ENCODE measurements at places on chromosomes 3 and 15.

- DNase-seq: no peak
Observed at GRCh38 chr15:36612063-36612788, 32.8 kb downstream of the CDIN1 start.

DNA sequence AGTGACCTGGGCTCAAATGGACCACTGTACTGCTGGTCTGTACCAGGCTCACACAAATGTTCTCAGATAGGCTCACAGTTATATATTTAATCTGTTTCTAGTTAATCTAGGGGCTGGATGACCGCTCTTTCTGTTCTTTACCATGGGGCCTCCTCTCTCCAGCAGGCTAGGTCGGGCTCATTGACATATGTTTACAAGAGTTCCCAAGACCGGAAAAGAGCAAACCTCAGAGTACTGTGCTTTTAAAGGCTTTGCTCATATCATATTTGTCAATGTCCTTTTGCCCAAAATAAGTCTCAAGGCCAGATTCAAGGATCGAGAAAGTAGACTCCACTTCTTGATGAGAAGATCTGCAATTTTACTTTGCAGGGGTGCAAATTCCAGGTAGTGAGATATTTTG lies 348.0 kb upstream of the EPHA6 start:
- DNase-seq: no peak

DNA sequence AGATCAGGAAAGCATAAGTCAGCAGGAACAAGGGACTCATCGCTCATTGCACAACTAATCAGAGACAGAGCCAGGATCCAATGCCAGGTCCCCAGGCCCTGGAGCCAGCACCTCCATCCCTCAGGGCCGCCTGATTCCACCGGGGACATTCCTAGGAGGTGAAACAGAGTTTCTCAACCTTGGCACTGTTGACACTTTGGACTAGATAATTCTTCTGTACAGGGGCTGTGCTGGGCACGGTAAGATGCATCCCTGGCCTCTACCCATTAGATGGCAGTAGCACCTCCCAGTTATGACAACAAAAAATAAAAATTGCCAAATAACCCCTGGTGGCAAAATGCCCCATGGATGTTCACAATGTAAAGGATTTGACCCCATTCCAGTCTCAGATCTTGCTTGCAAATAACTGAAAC lies 127.7 kb downstream of the MTHFS start:
- DNase-seq: peak; percentile 35

GRCh38 chr3:13015286-13016082 lies 57.7 kb downstream of the IQSEC1 start:
- no peak for DNase-seq

DNA sequence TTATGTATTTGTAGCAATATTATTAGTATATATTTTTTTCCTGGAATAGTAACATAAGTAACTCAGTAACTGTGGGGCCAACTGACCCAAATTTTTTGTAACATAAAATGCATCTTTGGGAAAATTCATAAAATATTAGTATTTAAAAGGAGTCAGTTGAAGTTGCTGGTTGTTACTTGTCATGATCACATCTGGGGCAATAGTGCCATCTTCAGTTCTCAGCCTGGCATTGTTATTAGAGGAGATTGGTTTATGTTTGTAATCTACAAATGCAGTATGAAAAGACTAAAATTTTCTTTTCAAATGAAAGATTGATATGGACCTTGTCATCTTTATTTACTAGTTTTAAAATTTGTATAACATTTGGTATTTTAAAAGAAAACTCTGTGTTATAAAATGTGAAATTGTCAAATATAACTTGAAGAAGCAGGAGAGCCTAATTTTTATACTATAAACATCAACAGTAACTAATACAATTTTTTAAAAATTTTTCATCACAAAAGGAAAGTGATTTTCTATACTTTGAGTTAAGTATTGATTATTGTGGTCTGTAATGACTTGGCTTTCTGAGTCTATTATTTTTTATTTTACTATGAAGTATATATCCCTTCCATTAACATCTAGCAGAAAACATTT lies 38.8 kb upstream of the MLF1 start:
- DNase-seq: peak; percentile 25

GRCh38 chr15:84821501-84822021 lies 4.4 kb downstream of the ALPK3 start:
- no peak for DNase-seq

DNA sequence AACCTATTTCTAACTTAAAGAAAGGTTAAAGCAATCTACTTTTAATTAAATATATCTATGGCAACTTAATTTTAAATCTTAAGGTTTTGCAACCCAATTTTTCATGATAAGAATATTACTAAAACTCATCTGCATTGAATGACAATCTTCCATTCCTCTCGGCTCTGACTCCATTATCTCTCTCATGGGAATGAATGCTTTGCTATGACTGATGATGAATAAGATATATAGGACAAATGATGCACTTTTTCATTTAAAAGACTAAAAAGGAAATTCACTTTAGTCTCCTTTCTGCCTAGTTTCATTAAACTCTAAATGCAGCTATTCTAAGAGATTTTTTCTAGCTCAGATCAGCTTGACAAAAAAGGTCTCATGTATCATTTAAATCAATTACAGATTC lies 68.7 kb downstream of the GBE1 start:
- DNase-seq: no peak

GRCh38 chr3:24494618-24495325 lies at the start of gene THRB:
Gene THRB, minus strand, starts transcription at chr3:24494850.
- DNase-seq: no peak

DNA sequence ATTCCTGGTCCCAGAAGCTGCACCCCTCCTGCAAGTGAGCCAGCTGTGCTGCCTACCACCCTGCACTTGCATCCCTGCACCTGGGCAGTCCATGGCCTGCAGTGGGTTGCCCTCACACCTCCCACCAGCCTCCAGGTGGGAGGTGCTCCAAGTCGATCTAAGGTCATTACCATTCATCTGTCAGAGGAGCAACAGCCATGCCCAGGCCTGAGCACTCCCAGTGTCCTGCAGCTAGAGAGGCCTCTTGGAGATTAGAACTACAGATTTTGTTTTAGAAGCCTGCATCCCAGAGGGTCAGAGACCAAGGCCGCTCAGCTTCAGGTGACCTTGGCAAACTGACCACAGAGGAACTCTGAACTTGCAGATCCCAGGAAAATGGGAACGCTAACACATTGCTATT lies 9.0 kb upstream of the ZXDC start:
- no peak for DNase-seq

DNA sequence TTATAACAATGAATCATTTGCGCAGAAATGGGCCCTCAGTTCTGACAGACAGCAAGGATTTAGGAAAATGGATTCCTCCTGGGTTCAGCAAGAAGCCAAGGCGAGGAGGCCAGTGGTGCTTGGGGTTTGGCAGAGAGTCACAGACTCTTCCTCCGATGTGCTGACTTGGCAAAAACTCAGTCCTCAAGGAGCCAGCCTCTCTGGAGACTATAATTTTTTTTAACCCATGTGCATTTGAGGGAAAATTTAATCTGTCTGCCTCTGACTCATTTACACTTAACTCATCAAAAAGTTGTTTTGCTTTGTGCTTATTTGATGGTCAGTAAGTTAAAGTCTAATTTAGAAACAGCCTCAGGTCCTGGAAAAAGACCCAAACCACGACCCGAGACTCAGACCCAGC lies 34.2 kb upstream of the SLC24A5 start:
- DNase-seq: no peak

DNA sequence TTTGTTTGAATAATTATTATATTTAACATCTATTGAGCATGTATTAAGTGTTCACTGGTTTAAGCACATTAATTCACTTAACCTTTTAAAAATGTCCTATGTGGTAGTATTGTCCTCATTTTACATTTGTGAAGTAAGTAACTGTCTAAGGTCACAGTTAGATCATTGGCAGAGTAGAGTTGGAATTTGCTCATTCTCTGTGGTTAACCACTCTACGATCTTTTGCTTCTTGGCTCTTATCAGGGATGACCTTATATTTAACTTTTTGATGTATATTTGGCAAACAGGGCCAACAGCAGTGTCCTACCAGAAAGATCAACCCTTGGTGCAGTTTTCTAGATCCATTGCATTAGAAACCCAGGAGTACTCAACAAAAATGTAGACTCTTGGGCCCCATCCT lies 34.0 kb downstream of the PXK start:
- DNase-seq: no peak

DNA sequence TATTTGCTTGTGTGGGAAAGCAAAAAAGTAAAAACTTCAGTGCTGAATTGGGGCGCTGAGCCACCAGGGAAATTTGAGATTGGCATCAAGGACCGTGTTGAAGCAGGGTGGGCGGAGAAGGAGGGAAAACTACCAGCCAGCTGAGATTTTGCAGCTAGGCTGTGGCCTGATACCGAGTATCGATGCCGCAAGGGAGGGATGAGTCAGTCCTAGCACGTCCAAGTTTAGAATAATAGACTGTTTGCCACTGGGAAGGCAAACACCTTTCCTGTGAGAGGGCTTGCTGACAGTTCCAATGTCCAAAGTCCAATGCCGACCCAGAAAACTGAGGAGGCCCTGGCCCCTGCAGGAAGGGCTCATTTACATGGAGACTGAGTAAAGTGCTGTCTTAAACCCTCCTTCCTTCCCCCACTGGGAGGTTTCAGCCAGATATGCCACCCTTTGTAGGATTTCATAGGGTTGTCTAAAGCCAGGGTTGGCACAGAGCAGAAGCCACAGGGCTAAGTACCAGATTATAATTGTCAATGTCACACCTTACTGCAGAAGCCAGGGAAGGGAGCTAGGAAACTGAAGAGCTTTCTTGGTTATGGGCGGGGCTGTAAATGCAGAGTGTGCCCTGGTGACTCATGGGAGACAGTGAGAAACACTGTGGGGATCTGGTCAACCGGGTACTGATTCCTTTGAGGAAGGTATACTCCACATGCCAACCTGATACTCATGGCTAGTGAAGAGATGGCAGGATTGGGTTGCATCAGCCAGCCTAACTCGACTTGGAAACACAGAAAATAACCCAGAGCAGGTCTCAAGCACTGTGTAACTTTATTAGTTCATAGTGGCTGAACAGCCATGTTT lies 28.4 kb upstream of the PIK3CB start:
- no peak for DNase-seq

- DNase-seq: no peak
Observed at GRCh38 chr3:27509376-27509775, 25.2 kb upstream of the SLC4A7 start.

GRCh38 chr3:182650568-182651128 lies 142.7 kb upstream of the ATP11B start:
- DNase-seq: no peak

DNA sequence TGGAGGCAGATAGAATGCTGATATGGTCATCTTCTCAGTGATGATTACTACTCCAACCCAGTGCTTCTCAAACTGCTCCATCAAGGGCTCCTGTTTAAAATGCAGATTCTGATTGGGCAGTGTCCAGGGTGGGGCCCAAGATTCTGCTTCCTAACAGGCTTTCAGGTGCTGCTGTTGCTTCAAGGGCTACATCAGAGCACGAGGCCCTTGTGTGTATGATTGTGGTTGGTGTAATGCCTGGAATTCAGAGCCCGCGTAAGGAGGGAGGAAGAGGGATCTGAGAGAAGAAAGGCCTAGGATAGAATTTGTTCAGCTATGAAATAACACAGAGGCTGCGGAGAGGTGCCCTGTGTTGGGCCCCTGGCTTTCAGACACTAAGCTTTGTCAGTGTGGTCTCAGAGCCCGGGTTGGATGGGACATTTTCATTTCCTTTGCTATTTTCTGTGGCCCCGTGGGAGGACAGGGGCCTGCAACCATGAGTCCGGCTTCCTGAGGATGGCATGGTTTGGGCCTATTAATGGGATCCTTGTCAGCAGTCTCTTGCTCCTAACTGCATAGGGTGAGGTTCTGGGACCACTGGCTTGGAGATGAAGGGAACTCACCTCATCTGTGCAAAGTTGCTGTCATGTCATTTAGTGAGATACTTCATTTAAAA lies 53.0 kb downstream of the ATP1B3 start:
- no peak for DNase-seq

- no peak for DNase-seq
Observed at GRCh38 chr15:74272812-74273211, 36.7 kb downstream of the CCDC33 start.

GRCh38 chr3:73602170-73602569 lies 22.6 kb downstream of the PDZRN3 start:
- DNase-seq: peak; percentile 92

- DNase-seq: peak; percentile 75
Observed at GRCh38 chr3:46566040-46566641, at the start of gene LRRC2. Gene LRRC2, minus strand, starts transcription at chr3:46566302. Its CDS starts 14,711 bp downstream, at chr3:46551591.

DNA sequence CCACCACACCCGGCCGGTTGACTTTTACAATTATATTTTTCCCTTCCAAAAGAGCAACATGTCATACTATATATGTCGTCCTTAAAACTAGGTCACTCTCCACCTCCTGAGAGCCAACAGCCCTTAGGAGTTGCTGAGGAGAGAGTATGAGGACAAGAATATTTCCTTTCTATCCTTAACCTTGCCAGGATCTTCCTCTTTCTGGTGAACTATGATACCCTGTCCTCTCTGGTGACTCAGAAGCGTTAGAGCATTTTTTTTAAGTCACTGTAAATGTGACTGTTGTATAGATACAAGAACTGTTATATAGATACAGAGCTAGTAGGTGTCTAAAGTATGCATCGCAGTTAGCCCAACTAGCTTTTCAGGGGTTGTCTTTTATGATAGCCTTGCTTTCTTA lies 33.7 kb upstream of the MTHFS start:
- DNase-seq: no peak

- DNase-seq: no peak
Observed at GRCh38 chr3:45029661-45030060, 3.6 kb downstream of the CLEC3B start.

DNA sequence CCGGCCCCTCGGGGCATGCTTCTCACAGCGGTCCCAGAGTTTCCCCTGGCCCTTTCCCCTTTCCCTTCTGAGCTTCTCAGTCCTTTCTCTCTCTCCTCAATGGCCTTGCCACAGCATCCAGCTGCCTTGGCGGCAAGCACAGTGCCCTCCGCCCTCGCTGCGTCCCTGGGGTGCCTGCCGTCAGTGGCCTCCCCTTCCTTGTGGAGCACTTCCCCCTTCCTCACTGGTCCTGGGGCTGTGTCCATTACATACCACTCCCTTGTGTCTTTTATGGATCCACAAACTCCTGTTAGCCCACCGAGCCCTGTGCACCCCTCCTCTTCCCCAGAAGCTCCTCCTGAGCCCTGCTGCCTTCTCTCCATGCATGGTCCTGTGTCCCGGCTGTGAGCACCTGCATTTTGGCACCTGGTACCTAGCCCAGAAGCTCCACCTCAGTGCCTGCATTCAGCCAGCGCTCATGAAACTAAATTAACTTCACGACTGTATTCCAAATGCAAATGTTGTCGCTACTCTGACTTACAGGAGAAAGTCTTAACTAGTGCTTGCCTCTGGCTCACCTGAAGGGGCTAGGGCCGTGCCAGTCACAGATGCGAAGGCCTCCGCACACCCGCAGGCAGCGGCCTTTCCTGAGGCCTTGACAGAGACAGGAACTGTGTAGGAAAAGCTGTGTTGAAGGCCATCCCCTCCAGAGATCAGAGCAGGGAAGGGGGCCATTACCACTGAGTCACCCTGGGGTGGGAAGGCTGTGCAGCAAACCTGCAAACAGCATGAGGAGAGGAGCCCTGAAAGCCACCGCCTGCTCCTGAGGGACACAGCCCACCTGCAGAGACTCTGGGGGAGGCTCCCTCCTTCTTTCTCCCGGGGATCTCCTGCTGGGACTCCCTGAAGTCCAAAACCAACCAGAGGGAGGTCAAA lies 19.1 kb upstream of the KLF13 start:
- no peak for DNase-seq

- DNase-seq: no peak
Observed at GRCh38 chr3:189727158-189727557, 96.0 kb downstream of the TP63 start.

All from foreskin melanocyte (primary cell).